ENCODE measurements at places on chromosomes 2 and 18. TPM values are rescaled to one million over a fixed set of nuclear protein-coding genes. Genes with fewer than 3 reads are reported as not detected.

RAB3GAP1 gene
- total RNA-seq, result 19.9 TPM

TMEM185B gene
- total RNA-seq, result 28.0 TPM

DNA sequence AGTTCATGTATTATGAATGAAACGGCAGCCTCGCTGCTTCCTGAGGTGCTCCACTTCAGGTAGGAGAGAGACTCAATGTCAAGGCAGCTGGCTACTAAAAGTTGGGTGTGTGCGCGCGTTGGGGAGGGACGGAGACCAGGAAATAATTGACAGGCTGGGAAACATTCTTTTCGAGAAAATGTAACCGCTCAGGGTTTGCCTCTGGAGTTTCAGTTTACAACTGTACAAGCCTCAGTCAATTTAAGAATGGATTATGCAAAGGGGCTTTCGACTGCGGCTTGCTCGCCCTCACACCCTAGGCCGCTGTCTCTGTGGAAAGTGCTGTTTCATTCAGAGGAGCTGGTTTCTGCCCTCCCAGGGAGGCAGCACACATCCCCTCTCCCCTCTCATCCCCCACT is 4.4 kb upstream of the SPRED2 start:
- H3K27ac ChIP-seq, result no peak overlapping the region
- peaks cover 29% of the 10 kb centered on the region for H3K27me3 ChIP-seq
- peak; percentile 83 for ATAC-seq
- H3K4me3 ChIP-seq, result peak overlapping the region; percentile 90

DNA sequence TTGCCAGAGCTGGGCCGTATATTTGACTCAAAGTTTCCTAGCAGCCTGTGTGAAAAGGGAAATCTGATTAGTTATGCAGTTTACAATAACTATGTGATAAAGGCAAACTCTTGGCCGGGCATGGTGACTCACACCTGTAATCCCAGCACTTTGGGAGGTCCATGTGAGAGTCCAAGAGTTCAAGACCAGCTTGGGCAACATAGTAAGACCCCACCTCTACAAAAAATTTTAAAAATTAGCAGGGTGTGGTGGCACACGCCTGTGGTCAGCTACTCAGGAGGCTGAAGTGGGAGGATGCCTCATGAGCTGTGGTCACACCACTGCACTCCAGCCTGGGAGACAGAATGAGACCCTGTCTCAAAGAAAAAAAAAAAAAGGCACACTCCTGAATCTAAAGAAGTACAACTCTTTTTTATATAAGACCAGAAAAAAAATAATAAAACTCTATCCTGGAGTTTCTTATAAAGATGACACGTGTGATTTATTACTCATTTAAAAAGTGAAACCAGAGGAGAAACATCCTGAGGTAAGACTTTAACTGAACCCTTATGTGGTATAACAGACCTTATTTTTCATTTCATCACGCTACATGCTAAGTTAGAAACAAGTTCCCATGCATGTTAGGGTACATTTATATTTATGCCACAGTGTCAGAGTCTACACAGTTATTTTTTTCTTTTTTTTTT is 32.6 kb upstream of the KCMF1 start:
- H3K27me3 ChIP-seq, result no peaks in the 10 kb centered on the region
- peaks cover 23% of the 10 kb centered on the region for H3K4me1 ChIP-seq
- H3K4me3 ChIP-seq, result peak overlapping the region; percentile 79

- no peak for ATAC-seq
- H3K27me3 ChIP-seq, result peaks cover 12% of the 10 kb centered on the region
- no peak overlapping the region for H3K4me3 ChIP-seq
- no peaks in the 10 kb centered on the region for H3K4me1 ChIP-seq
- no peak overlapping the region for H3K27ac ChIP-seq
Observed at GRCh38 chr2:170215021-170215420, 37.1 kb downstream of the MYO3B start.

GRCh38 chr2:1995584-1995983 is 251.3 kb upstream of the PXDN start:
- H3K27me3 ChIP-seq, result peaks cover 40% of the 10 kb centered on the region
- H3K36me3 ChIP-seq, result no peaks in the 10 kb centered on the region
- peaks cover 12% of the 10 kb centered on the region for H3K4me1 ChIP-seq
- ATAC-seq, result peak; percentile 28
- H3K4me3 ChIP-seq, result peak overlapping the region; percentile 24
- H3K27ac ChIP-seq, result peak overlapping the region; percentile 28

DNA sequence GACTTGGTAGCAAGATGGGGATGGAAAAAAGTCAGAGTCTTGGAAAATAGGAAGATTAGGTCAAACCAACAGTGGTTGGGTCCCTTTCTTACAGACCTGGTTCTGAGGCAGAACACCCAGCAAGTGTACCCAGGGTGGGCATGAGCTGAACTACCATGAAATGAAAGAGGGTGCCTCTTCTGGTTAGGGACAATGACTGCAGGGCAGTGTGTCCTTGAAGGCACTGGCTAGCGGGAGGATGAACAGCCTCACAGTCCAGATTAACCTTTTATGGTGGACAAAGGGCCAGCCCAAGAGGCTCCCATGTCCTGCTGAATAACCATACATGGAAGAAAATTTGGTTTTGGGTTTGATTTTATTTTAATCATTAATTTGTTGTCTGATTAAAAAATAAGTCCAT is 61.8 kb upstream of the CCDC85A start:
- H3K27ac ChIP-seq, result no peak overlapping the region
- no peaks in the 10 kb centered on the region for H3K4me1 ChIP-seq
- peaks cover 10% of the 10 kb centered on the region for H3K27me3 ChIP-seq
- no peak overlapping the region for H3K4me3 ChIP-seq

- H3K27me3 ChIP-seq, result no peaks in the 10 kb centered on the region
- H3K36me3 ChIP-seq, result peaks cover 4% of the 10 kb centered on the region
- peaks cover 8% of the 10 kb centered on the region for H3K4me1 ChIP-seq
- H3K27ac ChIP-seq, result no peak overlapping the region
- no peak overlapping the region for H3K4me3 ChIP-seq
Observed at GRCh38 chr2:135997380-135997779, 12.0 kb upstream of the DARS1 start.

DNA sequence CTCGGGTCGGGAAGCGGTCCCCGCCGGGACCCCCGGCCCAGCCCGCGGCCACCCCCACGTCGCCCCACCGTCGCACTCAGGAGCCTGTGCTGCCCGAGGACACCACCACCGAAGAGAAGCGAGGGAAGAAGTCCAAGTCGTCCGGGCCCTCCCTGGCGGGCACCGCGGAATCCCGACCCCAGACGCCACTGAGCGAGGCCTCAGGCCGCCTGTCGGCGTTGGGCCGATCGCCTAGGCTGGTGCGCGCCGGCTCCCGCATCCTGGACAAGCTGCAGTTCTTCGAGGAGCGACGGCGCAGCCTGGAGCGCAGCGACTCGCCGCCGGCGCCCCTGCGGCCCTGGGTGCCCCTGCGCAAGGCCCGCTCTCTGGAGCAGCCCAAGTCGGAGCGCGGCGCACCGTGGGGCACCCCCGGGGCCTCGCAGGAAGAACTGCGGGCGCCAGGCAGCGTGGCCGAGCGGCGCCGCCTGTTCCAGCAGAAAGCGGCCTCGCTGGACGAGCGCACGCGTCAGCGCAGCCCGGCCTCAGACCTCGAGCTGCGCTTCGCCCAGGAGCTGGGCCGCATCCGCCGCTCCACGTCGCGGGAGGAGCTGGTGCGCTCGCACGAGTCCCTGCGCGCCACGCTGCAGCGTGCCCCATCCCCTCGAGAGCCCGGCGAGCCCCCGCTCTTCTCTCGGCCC is 13.6 kb downstream of the SPEG start:
- no peaks in the 10 kb centered on the region for H3K4me1 ChIP-seq
- H3K4me3 ChIP-seq, result no peak overlapping the region
- no peak overlapping the region for H3K27ac ChIP-seq
- peaks cover 4% of the 10 kb centered on the region for H3K36me3 ChIP-seq
- no peak for ATAC-seq

- H3K4me1 ChIP-seq, result no peaks in the 10 kb centered on the region
- H3K27me3 ChIP-seq, result no peaks in the 10 kb centered on the region
- no peak for ATAC-seq
- H3K4me3 ChIP-seq, result no peak overlapping the region
- H3K27ac ChIP-seq, result no peak overlapping the region
Observed at GRCh38 chr2:11163439-11164317, 8.4 kb downstream of the SLC66A3 start.

DNA sequence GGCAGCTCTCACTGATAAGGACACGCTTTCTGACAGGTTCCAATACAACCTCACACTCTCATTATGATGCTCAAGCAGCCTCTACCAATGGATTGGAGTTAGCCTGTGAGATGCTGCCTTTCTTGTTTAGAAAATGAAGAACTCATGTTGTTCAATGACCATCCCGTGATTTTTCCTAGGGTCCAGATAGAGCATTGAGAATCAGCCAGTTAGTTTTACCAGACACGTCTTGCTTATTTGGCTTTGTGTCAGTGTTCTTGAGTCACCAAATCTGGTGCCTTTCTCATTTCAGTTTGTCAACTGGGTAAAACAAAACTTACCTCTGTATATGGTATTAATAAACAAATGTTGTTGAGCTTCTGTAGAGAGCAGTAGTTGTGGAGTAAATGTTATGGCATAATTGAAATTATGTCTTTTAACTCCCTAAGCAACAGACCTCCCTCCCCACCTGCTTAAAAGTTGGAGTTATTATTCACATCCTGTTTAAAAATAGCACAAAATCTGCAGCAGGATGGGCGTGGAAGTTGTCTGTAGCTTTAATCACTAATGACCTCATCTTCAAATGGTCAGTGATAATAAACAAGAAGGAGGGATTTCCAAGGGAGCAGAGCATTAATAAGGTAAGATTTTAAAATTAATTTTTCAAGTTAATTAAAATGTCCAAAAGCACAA is 167.3 kb downstream of the HRH4 start:
- no peak for ATAC-seq
- no peaks in the 10 kb centered on the region for H3K4me1 ChIP-seq
- no peak overlapping the region for H3K27ac ChIP-seq
- no peak overlapping the region for H3K4me3 ChIP-seq

DNA sequence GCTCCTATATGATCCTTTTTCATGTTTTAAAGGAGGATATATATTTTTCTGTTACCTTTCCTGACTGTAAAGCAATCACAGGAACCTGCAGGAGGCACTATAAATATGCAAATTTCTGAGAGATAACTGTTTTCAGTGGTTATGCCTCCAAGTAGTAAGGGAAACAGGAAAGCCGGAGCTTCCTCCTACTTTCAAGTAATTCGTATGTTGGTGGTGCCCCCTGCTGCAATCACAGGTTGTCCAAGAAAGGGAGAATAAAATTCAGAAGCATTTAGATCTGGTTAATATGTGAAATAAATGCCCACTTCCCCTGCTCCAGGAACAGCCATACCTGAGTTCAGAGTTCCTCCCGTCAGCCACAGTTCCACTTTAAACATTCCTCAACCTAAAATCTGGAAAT is 12.0 kb upstream of the BCL11A start:
- H3K27me3 ChIP-seq, result peaks cover 47% of the 10 kb centered on the region
- no peak for ATAC-seq
- H3K4me1 ChIP-seq, result no peaks in the 10 kb centered on the region
- H3K36me3 ChIP-seq, result no peaks in the 10 kb centered on the region
- no peak overlapping the region for H3K4me3 ChIP-seq

DNA sequence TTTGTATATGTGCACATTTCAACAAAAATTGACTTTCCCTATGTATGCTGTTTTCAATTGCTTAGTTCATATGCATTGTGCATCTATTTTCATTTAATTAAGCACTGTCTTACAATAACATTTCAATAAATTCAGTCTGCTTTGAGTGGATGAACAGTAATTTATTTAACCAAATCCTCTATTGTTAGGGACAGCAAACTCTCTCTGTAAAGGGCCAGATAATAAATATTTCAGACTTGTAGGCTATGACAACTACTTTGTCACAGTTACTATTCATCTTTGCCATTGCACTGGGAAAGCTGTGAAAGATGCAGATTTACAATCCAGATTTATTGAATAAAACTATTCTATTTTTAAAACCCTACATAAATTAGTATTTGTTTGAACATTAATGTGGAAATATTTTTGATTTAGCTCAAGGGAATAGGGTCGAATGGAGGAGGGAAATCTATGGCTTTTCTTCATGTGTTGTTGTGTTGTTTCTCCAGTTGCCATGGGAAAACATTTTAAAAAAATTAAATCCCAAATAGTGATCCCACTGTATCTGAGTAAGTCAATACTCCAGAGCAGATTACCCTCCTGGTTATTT is 14.2 kb upstream of the RAB27B start:
- peaks cover 11% of the 10 kb centered on the region for H3K27me3 ChIP-seq
- no peak overlapping the region for H3K4me3 ChIP-seq
- no peaks in the 10 kb centered on the region for H3K36me3 ChIP-seq

DNA sequence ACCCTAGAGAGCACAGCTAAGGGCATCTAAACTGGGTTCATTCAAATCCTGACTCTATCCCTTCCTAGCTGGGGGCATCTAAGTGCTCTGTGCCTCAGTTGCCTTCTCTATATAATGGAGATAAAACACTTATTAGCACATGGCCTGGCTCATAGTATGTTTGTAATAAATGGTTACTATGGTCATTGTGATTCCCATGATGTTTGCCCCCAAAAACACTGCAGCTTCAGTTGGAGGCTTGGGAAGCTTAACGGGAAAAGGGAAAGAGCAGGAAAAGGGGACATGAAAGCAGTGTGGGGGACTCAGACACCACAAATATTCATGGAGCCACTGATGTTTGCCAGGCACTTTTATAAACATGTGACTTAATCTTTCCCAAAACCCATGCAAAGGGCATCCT is 118.1 kb downstream of the INHBB start:
- H3K36me3 ChIP-seq, result no peaks in the 10 kb centered on the region
- no peak overlapping the region for H3K27ac ChIP-seq
- H3K4me3 ChIP-seq, result no peak overlapping the region
- ATAC-seq, result no peak
- H3K4me1 ChIP-seq, result no peaks in the 10 kb centered on the region
- peaks cover 13% of the 10 kb centered on the region for H3K27me3 ChIP-seq

DNA sequence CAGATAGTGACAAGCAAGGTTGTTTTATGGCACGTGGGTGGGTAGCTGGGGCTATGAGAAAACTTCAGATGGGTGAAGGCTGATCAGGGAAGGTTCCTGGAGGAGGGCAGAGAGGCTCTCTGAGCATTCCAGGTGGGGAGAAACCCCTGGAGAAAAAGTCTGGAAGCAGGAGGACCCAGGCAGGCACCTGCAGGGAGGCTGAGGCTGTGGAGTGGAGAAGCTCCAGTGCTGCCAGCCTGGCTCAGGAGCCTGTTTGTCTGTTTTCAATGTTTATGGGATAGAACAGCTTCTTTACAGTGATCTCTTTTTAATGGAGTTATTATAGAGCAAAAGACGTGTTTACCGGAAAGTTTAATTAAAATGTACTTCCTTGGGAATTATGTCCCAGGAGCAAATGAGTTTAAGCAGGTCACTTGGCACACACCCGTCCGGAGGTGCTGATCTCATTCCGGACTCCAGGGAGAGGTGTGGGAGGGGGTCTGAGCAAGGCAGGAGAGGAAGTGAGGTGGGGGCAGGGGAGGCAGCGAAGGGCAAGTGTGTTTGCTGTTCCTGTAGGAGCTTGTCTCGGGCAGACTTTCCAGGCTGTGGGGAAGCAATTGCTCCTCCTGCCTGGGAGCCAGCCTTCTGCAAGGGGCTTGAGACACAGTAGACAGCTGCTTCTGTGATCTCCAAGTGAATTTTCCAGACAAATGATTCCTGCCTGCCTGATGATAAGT is 239.5 kb downstream of the MYCN start:
- H3K4me1 ChIP-seq, result no peaks in the 10 kb centered on the region
- ATAC-seq, result no peak
- H3K27me3 ChIP-seq, result peaks cover 8% of the 10 kb centered on the region
- no peaks in the 10 kb centered on the region for H3K36me3 ChIP-seq

GRCh38 chr2:200964498-200964897 is 1.0 kb upstream of the ORC2 start:
- H3K4me3 ChIP-seq, result peak overlapping the region; percentile 98
- H3K4me1 ChIP-seq, result peaks cover 41% of the 10 kb centered on the region
- H3K36me3 ChIP-seq, result peaks cover 21% of the 10 kb centered on the region
- peak overlapping the region; percentile 95 for H3K27ac ChIP-seq

- H3K4me1 ChIP-seq, result peaks cover 31% of the 10 kb centered on the region
- peak overlapping the region; percentile 40 for H3K4me3 ChIP-seq
- H3K36me3 ChIP-seq, result peaks cover 56% of the 10 kb centered on the region
- ATAC-seq, result no peak
- peak overlapping the region; percentile 43 for H3K27ac ChIP-seq
- H3K27me3 ChIP-seq, result no peaks in the 10 kb centered on the region
Observed at GRCh38 chr2:224556381-224556780, 28.8 kb downstream of the CUL3 start.
